ENCODE measurements at places on chromosomes 12 and 14. TPM values are rescaled to one million over a fixed set of nuclear protein-coding genes. Genes with fewer than 3 reads are reported as not detected.

Gene SIRT4
- 7.6 TPM for total RNA-seq

Gene PROX2
- total RNA-seq = not detected

Gene AKAP6
- 293 TPM for total RNA-seq

Gene CIT
- 261 TPM for total RNA-seq

Gene FAM181A
- 15.6 TPM for total RNA-seq

Gene POTEM
- total RNA-seq = not detected

Gene HOXC10
- not detected for total RNA-seq

Gene RTL1
- total RNA-seq = not detected

Gene LYZ
- total RNA-seq = 3.7 TPM

Gene DEGS2
- total RNA-seq = 7.2 TPM

Gene TAS2R19
- 7.8 TPM for total RNA-seq

Gene ANP32D
- total RNA-seq = not detected

Gene SERPINA9
- total RNA-seq = not detected

Gene ALX1
- total RNA-seq = not detected

Gene NELL2
- 207 TPM for total RNA-seq

Gene WNT5B
- total RNA-seq = 3.6 TPM

Gene AKAP3
- 7.0 TPM for total RNA-seq

Gene IL26
- not detected for total RNA-seq

Gene ITGA5
- 13.8 TPM for total RNA-seq

Gene MAP1LC3B2
- 6.3 TPM for total RNA-seq

Gene EFCAB11
- 11.3 TPM for total RNA-seq

Gene SNAPC1
- 4.3 TPM for total RNA-seq

Gene NOVA1
- 125 TPM for total RNA-seq

Gene PAPLN
- total RNA-seq = 19.6 TPM

Gene LRRC10
- total RNA-seq = not detected

Gene ZC2HC1C
- 8.1 TPM for total RNA-seq

Gene C1S
- 83.5 TPM for total RNA-seq

Gene CACNA2D4
- 3.7 TPM for total RNA-seq

Gene NRXN3
- total RNA-seq = 167 TPM

Gene OR11H6
- total RNA-seq = not detected

Gene BIN2
- total RNA-seq = 4.0 TPM

Gene KRT78
- 1.7 TPM for total RNA-seq

Gene TSHR
- not detected for total RNA-seq

Gene IRF2BPL
- total RNA-seq = 39.4 TPM

Gene ATP2A2
- 324 TPM for total RNA-seq

Gene RNASE7
- not detected for total RNA-seq

Gene RNASE12
- total RNA-seq = not detected

Gene BEST3
- total RNA-seq = 2.0 TPM

Gene STXBP6
- 55.0 TPM for total RNA-seq

Gene LMNTD1
- total RNA-seq = 2.2 TPM

Gene SMIM41
- total RNA-seq = not detected

Gene ASCL1
- 13.0 TPM for total RNA-seq
